ENCODE measurements at places on chromosomes 7 and 10.

GRCh38 chr10:74705358-74705980, 120.9 kb upstream of the KAT6B start:
- no peak for DNase-seq

GRCh38 chr7:41010418-41010817, 692.5 kb downstream of the INHBA start:
- DNase-seq: no peak

- no peak for DNase-seq
These were observed 17.8 kb downstream of the GIMAP8 start for GRCh38 chr7:150468241-150468640.

DNA sequence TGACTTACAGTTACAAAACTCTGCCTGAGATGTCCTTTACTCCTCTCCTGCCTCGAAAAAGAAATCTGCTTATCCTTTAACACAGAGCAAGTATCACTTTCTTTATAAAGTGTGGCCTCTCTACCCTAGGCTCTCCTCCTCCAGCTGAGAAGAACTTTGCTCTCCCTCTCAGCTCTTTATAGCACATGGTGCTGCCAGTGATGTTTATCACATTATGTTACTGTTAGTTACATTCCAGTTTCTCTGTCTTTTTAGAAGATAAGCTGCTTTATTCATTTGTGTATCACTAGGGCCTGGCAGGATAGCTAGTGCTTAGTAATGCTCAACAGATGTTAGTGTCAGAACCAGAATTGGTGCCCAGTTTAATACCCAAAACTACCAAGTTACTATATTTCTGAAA, 41.1 kb upstream of the TMEM229A start:
- DNase-seq: no peak

DNA sequence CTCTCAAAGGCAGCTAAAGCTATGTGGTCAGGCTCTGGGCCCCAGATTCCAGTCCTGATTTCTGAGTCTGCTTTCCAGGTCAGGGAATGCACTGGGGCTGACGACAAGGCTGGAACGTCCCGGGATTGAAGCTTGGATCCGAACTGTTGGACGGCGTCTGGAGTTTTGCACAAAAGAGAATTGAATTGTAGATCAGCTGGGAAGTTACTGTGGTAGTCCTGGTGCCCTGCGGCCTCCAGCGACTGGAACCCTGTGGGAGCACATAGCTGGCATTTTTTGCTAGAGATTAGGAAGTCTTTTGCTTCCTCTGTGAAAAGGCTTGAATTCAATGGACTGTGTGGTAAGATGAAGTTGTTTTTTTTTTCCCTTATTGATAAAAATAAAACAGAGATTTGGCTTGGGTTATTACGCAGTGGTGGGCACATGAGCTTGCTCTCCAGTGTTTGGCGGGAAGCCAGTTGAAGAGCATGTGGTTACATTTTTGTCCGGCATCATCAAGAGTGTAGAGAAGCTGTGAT, at the start of gene HK1:
TSS of gene HK1 (plus strand) at position 51 of the 518 bp plus-strand sequence.
- no peak for DNase-seq

GRCh38 chr10:78212060-78212785, 178.6 kb downstream of the RPS24 start:
- no peak for DNase-seq

GRCh38 chr10:52400562-52400961, 86.5 kb downstream of the DKK1 start:
- DNase-seq: no peak

DNA sequence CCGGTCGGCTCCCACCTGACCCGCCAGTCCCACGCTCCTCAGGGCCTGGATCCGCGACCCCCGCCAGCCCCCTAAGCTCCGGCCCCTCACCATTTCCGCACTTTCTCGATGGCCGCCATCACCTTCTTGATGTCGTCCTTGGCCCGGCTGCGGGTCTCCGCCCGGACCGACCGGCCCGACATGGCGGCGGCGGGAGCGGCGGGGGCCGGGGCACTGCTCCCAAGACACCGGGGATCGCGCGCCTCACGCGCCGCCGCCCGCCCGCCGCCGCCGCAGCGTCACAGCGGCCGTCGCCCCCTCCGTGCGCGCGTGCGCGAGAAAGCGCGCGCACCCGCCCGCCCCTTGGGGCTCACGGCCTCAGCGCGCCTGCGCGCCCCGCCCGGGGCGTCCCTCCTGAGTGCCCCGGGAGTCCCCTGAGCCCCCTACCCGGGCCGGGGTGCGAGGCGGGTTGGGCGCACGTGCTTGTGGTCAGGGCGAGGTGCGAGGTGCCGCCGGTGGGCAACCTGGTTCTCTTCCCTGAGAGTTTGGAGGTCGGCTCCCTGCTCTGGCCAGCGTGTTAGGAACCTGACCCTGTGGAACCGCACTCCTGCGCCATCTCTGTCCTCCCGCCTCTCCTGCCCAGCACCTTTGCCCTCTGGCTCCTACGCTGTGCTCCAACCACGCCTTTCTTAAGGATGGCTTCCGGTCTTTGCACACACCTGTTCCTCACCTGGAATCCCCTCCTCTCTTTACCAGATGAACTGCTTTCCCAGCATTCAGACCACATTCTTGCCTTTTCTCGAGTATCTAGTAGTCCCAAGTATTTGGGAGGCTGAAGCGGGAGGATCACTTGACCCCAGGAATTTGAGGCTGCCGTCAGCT, at the start of gene BCL7B:
TSS of gene BCL7B (minus strand) at position 294 of the 861 bp plus-strand sequence. CDS start at position 182, 112 bp downstream.
- DNase-seq: peak; percentile 81

GRCh38 chr10:126179637-126180036, 208.6 kb downstream of the ADAM12 start:
- DNase-seq: no peak

DNA sequence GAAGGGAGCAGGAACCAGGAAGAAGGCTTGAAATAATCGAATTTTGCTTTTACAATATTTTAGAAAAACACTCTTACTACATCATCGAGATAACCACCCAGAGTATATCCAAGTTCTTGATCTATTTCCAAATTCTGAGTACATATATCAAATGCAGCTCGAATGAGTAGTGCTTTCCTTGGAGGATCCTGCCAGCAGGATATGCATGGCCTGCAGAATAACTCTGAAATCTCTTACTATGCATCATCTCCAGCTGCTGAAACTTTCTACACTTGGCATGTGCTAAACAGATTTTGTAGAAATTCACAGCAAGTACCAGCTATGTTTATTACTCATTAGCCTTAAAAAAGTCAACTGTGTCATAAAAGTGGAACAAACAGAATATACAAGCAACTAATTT, 44.0 kb upstream of the ANK3 start:
- no peak for DNase-seq

- DNase-seq: no peak
These were observed 89.9 kb downstream of the PAXIP1 start for GRCh38 chr7:154912871-154913637.

GRCh38 chr7:84813376-84813775, 373.5 kb downstream of the SEMA3D start:
- no peak for DNase-seq

DNA sequence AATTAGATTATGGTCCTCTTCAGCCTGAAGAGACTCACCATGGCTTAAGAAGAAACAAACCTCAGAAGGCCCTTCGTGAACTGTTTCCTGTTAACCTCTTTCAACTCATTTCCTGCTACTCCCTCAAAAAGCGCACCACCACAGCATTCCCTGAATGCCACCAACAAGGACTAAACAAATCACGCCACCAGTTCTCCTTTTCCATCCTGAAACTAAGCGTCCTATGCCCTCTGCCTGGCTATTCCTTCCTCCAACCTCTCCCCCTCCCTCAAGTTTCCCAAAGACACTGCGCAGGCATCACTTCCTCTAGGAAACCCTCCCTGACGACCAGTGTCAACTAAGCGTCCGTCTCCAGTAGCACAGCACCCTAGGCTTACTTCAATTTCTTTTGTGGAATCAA, 12.0 kb downstream of the YWHAG start:
- DNase-seq: no peak

GRCh38 chr10:86971232-86971991, 3.1 kb downstream of the ADIRF start:
- peak; percentile 90 for DNase-seq

GRCh38 chr10:94333051-94333450, 29.7 kb downstream of the NOC3L start:
- DNase-seq: no peak

- no peak for DNase-seq
These were observed 225.9 kb downstream of the PAXIP1 start for GRCh38 chr7:154777023-154777422.

GRCh38 chr7:4048336-4048735, 633.8 kb upstream of the FOXK1 start:
- no peak for DNase-seq

GRCh38 chr7:36692456-36692855, 31.8 kb downstream of the AOAH start:
- DNase-seq: no peak

- no peak for DNase-seq
These were observed 119.5 kb upstream of the KLF6 start for GRCh38 chr10:3904419-3904960.

Data from central memory CD4-positive, alpha-beta T cell (primary cell).